ENCODE measurements at places on chromosomes 5 and 9. TPM values are rescaled to one million over a fixed set of nuclear protein-coding genes. Genes with fewer than 3 reads are reported as not detected.

DNA sequence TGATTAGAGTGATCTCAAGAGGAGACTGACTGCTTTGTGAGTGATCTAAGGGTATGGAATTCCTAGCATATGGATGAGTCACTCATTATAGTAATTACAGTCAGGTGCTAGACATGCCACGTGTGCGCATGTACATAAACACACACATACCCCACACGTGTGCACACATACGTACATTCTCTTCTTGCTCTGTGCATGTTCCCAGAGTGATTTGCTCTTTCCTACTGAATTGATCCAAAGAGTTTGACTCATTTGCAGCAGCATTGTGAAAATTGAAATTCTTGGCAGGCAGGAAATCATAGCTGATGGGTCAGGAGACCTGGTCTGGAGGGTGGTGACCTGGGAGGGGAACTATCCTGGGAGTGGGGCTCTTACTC lies 63.8 kb downstream of the ANGPTL2 start:
- no peak for DNase-seq

OTP gene
- total RNA-seq: not detected

DNA sequence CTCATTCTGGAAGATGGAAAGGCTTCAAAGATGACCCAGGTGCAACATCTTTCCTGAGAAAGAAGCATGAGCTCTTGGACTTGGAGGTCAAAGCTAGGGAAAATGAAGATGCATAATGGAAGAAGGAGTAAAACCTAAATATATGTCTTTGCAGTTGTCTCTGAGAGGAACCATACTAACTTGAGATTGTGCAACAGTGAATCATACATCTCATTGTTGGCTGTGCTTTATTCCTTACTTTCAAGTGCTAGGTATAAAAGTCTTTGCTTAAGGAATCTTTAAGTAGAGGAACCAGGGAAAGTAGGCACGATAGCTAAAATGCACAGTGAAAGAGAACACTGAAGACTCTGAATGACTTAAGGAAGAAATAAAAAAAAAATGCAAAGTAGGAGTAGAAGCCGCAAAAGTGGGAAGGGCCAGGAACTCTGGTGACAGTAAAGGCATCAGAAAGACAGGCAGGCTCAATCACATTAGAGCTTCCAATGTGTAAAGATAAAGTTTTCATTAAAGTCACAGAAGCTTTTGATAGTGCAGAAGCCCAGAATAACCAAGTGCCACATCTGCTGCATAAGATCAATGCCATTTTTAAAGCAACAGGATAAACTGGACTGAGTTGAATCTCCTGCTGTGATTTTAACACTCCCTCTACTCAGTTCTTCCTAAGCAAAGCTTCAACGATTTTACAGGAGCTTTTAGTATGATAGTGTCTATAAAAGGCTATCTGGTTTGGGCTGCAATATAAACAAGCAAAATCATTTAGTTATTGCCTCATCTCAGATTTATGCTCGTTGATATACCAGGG lies 432.3 kb upstream of the EDIL3 start:
- DNase-seq: no peak

DNA sequence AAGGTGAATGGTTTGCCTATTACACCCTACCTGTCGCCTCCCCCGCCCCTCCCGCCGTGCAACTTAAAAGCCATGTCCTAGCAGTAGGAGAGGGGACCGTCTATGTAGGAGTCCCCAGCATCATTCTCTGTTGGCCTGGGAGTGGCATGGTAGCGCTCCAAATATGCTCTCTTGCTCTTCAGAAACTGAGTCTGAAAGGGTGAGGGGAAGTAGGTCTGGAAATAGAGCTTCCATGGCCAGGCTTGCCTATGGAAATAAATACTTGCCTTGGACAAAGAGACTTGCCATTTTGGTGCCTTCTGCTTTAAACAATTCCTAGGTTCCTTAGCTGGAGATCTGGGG lies 1.4 kb downstream of the RGS7BP start:
- DNase-seq: no peak

DNA sequence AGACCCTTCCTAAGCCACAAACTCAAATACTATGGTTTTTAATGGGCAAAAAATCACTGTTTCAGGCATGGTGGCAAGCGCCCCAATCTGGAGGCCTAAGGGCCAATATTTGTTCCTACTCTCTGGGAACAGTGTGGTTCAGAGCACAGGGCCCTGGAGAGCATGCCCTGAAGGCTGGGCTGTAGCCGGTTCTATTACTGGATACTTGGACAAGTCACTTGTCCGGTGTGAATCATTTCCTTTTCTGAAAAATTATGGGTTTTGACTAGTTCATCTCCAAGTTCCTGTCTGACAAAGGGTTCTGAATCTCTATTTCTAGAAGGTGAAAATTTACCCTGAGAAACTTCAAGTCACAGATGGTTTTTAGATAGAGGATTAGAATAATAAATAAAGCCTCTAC lies 75.0 kb downstream of the OTULIN start:
- DNase-seq: peak; percentile 14

FOXD4L3 gene
- total RNA-seq: not detected

ANKRD33B gene
- total RNA-seq: 1.6 TPM

HCN1 gene
- under 0.01 TPM for total RNA-seq

CSF2 gene
- total RNA-seq: 0.43 TPM

CDC25C gene
- total RNA-seq: 6.9 TPM

PCDHGA3 gene
- 3.2 TPM for total RNA-seq

SPINK4 gene
- not detected for total RNA-seq

ANKRD18A gene
- total RNA-seq: under 0.01 TPM

PRLR gene
- 3.5 TPM for total RNA-seq

DNA sequence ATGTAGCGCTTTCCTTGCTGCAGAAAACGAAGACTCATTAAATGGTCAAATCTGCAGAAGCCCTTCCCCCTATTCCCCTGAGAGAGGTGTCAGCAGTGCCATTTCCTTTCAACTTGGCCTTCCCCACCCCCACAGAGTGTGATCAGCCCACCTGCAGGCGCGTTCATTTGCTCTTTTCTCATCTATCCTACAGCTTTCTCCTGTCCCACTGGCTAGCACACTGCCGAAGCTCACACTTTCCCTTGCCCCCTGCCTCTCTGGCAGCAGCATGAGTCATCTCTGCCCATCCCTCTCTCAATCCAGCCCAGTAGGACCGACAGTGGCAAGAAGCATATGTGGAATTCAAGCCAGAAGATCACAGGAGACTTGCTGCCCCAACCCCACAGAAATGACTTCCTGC lies 213.8 kb downstream of the FAM114A2 start:
- DNase-seq: no peak

DNA sequence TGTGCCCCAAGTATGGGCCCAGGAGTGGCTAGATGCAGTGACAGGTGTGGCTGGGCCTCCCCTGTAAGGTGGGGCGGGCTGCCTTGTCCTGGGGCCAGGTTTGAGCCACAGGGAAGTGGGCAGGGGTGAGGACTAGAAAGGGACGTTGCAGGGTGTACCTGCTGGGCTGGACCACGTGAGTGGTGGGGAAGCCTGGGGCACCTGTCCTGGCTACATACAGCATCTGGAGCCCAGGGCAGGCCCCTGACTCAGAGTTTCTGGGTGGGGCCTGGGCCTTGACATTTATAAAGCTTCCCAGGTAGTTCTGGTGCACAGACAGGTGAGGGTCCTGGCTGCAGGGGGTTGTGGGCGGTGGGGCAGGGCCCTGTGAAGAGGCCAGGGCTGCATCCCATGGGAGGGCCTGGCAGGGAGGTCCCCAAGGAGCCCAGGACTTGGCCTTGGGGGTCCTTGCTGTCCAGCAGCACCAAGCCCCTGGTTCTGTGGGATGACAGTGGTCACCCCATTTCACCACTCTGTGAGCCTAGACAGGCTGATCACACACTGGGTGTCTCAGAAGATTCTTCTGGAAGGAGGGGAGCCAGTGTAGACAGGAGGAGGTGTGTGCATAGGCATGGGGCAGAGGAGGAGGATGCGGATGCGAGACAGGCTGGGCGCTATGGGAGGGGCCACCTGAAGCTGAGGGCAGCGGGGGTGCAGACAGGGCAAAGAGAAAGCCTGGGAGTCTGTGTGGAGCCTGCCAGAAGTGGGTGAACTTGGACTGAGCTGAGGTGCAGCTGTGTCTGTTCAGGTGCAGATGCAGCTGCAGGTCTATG lies 94.0 kb downstream of the PHF2 start:
- peak; percentile 15 for DNase-seq

GRCh38 chr5:172150514-172151425 lies 37.3 kb downstream of the STK10 start:
- DNase-seq: peak; percentile 46

INSL6 gene
- 0.64 TPM for total RNA-seq

SOX30 gene
- not detected for total RNA-seq

DNA sequence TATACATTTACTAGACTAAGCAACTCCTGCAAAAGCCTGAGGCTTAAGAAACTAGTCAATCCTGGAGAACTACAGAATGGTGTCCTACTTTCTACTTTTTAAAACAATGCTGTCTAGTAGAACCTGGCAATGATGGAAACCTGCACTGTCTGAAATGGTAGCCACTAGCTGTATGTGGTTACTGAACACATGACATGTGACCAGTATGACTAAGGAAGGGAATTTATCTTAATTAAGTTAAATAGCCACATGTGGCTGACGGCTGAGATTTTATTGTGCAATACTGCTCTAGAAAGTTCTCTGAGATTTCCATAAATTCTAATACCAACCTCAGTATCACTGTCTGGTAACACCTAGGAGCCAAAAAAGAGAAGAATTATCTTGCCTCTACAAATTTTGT lies 44.9 kb upstream of the RAPGEF6 start:
- DNase-seq: peak; percentile 90

DNA sequence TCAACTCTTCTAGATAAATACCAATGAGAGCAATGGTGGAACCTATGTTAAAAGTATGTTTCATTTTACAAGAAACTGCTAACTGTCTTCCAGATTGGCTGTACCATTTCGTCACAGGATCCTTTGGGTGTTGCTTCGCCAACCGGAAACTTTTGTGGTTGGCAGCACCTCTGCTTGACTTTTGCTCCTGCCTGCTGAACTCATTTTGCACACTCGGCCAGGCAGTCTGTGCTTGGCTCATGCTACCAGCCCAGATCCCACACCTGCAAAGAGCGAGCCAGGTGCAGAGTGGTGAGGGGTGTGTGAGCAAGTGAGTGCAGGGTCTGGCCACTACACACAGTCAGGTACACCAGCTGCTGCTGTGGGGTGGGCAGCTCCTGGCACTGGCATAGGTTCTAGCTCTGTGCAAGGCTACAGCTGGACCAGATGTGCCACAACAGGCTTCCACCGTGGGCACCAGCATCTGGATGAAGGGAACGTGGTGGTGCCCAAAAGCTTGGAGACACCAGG lies 422.3 kb downstream of the PRR16 start:
- no peak for DNase-seq

- no peak for DNase-seq
Observed at GRCh38 chr5:174307656-174308271, 262.3 kb downstream of the NSG2 start.

SREK1 gene
- total RNA-seq: 78.6 TPM

DNA sequence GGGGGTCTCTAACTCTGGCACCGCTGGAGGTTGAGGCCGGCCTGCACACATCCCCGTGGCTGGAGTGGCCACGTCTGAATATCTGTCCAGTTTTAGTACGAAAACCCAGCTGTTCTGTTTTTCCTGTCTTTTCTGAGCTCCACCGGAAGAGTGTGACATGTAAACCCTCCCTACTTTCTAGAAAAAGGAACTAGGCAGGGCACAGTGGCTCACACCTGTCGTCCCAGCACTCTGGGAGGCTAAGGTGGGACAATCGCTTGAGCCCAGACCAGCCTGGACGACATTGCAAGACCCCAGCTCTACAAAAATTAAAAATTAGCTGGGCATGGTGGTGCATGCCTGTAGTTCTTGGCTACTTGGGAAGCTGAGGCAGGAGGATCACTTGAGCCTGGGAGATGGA lies 8.2 kb upstream of the PHYKPL start:
- DNase-seq: no peak

DNA sequence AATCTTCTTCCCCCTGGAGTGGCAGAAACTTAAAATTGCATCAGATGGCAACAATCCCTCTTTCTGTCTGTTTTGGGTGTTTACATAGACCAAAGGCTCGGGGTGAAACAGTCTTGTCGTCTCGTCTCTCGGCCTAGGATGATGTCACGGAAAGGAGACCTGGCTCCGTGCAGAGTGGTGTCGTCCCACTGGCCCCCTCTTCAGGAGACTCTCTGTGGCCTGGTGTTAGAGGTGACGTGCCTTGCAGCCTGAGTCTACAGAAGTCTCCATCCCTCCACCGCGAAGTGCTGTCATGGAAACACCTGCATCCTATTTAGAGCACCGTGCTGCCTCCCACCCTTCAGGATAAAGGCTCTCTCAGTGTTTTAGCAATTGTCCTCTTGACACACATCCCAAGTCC lies 409.7 kb downstream of the IRX1 start:
- DNase-seq: no peak

GRCh38 chr5:7686794-7687193 lies 164.1 kb downstream of the CFAP90 start:
- DNase-seq: no peak

DNA sequence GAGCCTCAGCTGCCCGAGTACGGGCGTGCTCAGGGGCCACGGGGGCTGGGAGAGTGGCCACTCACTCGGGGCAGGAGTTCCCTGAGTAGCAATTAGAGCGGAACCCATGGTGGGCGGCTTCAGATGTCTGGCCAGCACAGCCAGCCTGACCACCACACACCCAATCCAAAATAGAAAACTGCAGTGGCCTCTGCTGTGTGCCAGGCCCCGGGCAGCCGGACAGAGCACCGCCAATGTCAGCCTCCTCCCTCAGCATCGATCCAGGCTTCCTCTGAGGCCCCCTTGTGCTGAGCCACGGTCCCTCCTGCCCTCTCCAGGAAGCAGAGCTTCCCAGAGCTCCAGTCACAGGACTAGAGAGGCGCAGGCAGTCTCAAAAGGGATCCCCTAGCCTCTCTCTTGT lies 2.7 kb downstream of the ADAMTS2 start:
- DNase-seq: peak; percentile 74

GLRA1 gene
- not detected for total RNA-seq

GRCh38 chr5:68182094-68182493 lies 33.5 kb upstream of the PIK3R1 start:
- DNase-seq: no peak

- no peak for DNase-seq
Observed at GRCh38 chr9:130040984-130041647, 1.9 kb downstream of the FNBP1 start.

DNA sequence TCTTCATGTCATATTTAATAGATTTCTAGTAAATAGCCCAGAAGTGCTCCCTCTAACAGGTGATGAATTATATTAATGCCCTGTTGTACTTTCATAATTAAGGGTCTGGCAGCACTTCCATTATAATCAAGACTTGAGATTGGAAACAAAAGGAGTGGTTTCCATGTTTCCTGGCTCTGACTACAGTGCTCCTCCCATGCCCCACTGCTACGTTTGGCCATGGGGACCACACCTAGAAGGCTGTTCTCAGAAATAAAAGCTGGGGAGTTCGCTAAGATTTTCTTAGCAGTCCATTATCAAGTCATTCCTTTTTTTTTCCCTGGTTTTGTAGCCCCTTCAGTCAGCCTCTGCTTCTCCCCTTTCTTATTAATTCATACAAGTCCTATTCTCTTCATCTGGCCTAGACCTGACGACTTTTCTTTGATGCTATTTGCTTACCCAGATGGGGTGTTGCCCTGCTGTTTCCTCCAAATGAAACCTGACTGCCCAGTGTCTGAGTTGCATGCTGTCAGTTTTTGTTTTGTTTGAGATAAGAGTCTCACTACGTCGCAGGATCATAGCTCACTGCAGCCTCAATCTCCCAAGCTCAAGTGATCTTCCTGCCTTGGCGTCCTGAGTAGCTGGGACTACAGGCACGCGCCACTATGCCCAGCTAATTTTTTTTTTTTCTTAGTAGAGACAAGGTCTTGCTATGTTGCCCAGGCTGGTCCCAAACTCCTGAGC lies 312.1 kb upstream of the EFNA5 start:
- no peak for DNase-seq

Measured in fibroblast of villous mesenchyme (primary cell).